ENCODE measurements at places on chromosomes 7 and 10.

DNA sequence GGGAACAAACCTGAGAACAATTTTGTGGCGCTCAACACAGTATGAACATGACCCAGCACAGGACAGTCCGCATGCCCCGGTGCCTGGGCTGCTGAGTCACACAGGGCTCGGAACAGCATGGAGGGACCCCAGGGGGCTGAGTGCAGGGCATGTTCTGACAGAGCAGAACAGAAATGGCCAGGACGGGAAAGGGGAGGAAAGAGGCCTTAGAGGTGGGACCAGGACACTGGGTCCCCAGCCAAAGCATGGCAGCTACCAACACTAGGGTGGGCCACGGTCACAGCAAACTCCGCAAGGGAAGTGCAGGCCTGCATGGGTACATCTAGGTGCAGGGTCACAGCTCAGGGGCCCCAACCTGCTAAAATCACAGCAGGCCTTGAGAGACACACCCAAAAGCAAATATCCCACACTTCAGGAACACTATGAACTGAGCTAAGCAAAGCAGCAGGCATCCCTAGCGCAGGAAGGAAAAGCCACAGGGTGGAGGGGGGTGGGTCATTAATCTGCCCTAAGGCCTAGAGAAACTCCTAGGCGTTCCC lies 5.6 kb downstream of the IMPDH1 start:
- DNase-seq: no peak

DNA sequence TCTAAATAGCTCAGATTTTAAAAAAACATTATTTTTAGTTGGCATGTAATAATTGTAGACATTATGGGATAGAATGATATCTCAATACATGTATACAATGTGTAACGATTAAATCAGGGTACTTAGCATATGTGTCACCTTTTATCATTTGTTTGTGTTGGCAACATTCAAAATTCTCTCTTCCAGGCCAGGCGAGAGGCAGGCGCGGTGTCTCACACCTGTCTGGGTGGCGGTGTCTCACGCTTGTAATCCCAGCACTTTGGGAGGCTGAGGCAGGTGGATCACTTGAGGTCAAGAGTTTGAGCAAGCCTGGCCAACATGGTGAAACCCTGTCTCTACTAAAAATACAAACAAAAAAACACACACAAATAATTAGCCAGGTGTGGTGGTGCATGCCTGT lies 151.7 kb downstream of the RTKN2 start:
- no peak for DNase-seq

DNA sequence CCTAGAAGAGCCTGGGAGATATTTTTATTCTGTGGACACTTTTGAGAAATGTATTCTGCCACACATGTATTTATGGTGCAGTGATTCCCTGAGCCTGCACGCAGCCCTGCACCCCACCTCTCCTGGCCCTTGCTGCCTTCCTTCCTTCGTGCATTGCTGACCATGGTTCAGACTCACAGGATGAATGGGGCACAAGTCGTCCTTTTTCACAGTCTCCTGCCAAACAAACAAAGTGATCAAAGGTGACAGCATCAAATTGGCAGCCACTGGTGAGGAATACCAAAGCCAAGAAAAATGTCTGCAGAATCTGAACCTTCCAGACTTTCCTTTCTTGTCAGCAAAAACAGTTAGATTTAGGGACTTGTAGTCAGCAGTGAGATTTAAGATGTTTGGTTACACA lies 215.0 kb downstream of the ACTR3B start:
- DNase-seq: no peak

- DNase-seq: no peak
Measured at GRCh38 chr7:148356303-148356702, 234.3 kb upstream of the C7orf33 start.
